ENCODE measurements at places on chromosomes 5 and 9. TPM values are rescaled to one million over a fixed set of nuclear protein-coding genes. Genes with fewer than 3 reads are reported as not detected.

The CXXC5 gene
- 30.4 TPM for total RNA-seq

The TENT4A gene
- total RNA-seq, result 41.2 TPM

The EIF4E1B gene
- not detected for total RNA-seq

The ANXA6 gene
- total RNA-seq, result 151 TPM

The ARL14EPL gene
- total RNA-seq, result not detected

The C7 gene
- total RNA-seq, result not detected

The MAP1B gene
- total RNA-seq, result 256 TPM

The OR1J4 gene
- not detected for total RNA-seq

The ENHO gene
- 12.0 TPM for total RNA-seq

The FYB1 gene
- not detected for total RNA-seq

The ADRA1B gene
- total RNA-seq, result 0.32 TPM

The SPARC gene
- total RNA-seq, result 422 TPM

The PAM gene
- total RNA-seq, result 84.1 TPM

The SOX30 gene
- total RNA-seq, result not detected

The CSF2 gene
- not detected for total RNA-seq

GRCh38 chr9:35431467-35431866, 58.4 kb upstream of the RUSC2 start:
- DNase-seq, result no peak

- no peak for DNase-seq
These were observed 49.5 kb upstream of the RETREG1 start for GRCh38 chr5:16666130-16666882.

- DNase-seq, result no peak
These were observed 38.3 kb downstream of the NEK6 start for GRCh38 chr9:124296094-124296493.

- no peak for DNase-seq
These were observed 329.6 kb downstream of the ADAMTS6 start for GRCh38 chr5:65152131-65152530.

DNA sequence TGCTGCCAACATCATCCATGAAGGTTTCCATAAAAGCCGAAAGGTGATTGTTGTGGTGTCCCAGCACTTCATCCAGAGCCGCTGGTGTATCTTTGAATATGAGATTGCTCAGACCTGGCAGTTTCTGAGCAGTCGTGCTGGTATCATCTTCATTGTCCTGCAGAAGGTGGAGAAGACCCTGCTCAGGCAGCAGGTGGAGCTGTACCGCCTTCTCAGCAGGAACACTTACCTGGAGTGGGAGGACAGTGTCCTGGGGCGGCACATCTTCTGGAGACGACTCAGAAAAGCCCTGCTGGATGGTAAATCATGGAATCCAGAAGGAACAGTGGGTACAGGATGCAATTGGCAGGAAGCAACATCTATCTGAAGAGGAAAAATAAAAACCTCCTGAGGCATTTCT, 10.1 kb downstream of the TLR4 start:
- DNase-seq, result no peak

DNA sequence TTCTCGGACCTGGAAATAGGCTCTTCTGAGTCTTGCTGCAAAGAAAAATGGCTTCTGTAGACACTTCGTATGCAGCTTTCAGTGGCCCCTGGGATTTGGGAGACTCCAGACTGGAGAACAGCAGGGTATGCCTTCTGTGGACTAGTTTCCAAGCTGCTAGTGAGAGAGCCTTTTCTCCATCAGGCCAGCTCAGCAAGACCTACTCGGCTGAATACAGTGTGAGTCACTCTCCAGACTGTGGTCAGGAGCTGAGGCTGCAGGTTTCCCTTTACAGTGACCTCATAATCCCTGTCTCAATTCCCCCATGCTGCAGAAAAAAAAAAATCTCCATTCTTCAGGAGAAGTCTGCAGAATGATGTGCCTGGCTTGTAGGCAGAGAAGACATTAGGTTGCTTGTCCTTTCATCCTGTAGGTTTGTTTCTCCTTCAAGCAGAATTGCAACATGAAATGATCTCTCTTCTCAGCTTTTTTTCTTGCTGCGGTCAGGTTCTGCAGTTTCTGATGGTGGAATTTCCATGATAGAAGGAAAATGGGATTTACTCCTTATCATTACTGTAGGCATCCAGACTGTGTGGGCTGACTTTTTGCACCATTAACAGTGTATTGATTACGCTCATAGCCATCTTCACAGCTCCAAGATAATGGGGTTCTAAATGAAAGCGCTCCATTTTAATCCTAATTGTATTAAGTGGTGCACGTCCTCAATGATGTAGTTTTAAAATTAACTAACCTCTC, 78.3 kb upstream of the TNFSF8 start:
- no peak for DNase-seq

GRCh38 chr5:178325311-178325678, 92.7 kb upstream of the PHYKPL start:
- DNase-seq, result no peak

DNA sequence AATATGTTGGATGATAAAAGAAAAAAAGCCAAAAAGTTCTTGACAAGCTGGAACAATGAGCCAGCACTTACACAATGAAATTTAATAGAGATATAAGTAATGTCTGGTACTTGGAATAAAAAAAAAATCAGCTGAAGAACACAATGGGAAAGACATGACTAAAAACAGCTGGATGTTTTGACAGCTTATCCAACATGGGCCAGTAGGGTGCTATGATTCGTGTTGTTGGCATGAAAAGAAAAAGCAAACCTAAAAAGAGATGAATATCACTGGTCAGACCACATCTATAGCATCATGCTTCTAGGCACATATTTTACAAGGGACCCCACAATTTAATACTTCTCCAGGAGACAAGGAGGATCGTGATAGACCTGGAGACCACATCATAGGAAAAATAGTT, 175.3 kb downstream of the ARL15 start:
- DNase-seq, result no peak

DNA sequence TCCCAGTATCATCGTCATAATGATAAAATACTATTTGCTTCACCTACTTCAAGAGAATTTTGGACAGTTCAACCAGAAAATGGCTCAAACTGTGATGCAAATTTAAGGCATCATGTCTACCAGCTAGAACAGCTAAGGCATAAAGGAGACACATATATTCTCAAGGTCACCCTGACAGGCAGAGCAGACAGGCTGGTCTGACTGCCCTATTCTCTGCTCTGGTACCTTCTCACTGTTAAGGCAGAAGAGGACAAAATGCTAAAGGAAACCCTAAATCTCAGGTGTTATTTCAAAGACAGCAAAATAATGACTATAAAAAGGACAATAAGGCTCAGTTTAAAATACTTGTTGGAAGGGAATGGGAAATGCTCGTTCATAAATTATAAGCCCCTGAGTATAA, 87.2 kb downstream of the MRPS27 start:
- DNase-seq, result no peak

DNA sequence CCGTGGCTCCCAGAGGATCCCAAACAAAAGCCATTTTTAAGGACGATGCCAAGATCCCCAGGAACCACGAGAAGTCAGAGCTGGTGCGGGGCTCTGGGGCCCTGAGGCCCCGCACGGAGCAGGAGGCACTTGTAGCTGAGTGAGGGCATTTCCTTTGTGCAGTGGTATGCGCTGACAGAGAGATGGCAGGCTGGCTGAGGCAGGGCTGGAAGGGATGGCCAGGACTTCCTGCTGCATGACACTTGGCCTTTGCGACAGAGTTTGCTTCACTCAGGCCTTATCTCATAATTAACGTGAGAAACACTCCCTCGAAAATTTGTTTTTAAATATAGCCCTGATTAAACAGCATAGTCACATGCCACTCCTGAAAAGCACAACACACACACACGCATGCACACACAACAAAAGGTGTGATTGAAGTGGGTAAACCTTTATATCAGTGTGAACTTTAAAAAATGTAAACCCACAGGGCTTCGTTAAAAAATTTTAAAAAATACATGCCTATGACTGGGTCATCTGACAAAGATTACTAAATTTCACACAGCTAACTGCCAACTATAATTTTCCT, 536.6 kb downstream of the PDE4D start:
- no peak for DNase-seq

- no peak for DNase-seq
These were observed 79.9 kb downstream of the SVEP1 start for GRCh38 chr9:110499608-110500007.

DNA sequence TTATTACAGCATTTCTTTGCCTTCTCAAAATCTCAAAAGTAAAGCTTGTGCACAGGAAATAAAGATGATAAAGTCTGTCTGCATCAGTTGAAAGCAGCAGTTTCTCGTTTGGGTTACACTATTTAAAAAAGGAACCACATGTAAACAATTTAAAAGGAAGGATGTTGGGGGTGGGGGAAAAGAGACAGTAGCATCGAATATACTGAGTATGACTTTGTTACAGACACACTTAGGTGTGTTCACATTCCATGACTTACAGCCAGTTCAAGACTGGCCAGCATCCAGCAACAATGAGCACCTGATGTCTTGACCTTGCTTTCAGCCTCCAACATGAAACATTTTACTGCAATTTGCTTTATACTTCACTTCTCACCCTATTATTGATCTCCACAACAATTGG, 8.7 kb downstream of the GAPT start:
- DNase-seq, result no peak

- DNase-seq, result no peak
These were observed 91.4 kb upstream of the PHYKPL start for GRCh38 chr5:178323961-178324360.

- DNase-seq, result no peak
These were observed 3.2 kb downstream of the ADAMTS12 start for GRCh38 chr5:33888587-33888986.

DNA sequence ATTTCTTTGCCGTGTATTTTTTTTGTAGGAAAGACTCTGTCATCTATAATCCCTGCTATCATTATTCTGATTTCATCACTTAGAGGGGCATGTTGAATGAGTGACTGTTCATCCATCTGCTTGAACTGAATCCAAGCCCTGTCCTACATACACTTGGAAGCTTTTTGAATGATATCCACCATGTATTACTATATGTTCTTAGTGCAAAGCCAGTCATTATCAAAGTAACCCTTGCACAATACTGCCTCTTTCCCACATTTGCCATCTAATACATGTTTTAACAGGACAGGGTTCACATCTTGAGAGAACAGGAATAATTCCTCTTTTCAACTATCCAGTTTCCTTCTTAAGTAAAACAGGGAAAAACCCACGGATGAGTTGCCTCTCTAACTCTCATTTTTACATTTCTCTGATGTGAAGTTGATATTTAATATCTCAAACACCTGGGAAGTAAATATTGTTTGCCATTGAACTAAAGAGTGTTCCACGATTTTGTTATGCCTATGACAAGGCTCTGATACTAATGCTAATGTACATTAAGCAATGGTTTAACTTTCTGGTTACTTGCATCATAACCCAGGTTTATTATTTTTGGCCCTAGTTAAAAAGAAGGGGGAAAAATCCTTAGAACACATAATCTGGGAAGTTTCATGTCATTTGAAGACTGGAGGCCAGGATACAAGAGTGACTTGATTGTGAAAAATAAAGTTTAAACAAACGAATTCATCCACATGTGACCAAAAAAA, 103.7 kb upstream of the TARS1 start:
- DNase-seq, result no peak

- DNase-seq, result no peak
These were observed 105.8 kb downstream of the ROR2 start for GRCh38 chr9:91844190-91844589.

DNA sequence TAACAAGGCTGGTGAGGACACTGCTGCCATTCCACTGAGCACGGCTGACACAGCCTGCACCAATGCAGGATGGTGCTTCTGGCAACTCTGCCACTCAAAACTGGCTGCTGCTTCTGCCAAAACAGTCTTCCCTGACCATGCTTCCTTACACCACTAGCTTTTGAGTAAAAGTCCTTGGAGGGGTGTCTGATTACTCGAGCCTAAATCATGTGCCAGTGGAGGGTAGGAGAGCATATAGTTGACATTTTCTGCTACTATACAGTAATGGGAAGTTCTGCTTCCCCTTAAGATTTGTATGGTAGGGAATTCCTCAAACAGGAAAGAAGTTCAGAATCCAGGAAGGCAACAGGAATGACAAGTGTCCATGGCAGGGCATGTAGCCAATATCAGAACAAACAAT, 12.2 kb upstream of the PJA2 start:
- no peak for DNase-seq

DNA sequence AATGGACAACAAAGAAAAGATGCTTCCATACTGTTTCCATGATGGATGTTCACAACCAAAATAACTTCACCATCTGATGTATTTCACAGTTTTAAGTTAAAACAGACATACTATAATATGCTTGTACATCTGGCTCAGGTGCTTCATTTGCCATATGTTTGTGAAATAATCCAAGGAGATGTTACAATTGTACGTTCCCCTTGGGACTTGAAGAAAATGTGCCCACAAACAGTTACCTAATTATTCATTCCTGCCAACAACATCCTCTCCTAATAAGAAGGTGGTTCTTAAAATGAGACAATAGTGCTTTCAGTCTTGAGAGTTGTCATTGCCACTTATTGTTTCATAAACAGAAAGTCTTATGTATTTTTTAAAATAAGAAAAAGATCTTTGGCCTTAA, 33.1 kb upstream of the SMARCA2 start:
- no peak for DNase-seq

DNA sequence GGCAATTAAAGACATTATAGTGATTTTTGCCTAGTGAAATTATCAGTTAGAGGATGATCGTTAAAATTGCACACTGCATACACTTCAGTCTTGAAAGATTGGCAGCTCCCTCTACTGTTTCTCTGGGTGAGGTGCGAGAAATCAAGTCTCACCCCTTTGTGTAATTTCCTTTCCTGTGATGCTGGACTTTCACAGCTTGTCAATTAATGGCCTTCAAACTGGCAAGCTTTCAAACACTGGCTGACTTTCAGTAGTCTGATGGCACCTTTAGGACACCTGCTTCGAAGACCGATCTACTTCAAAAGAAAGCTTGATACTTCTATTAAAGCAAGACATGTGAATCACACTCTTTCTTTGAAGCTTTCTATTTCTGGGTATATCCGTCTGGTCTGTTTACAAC, 706.7 kb upstream of the PTPRD start:
- DNase-seq, result no peak

- no peak for DNase-seq
These were observed 1.0 kb upstream of the NTMT1 start for GRCh38 chr9:129624947-129625346.

- no peak for DNase-seq
These were observed 441.2 kb upstream of the CHD1 start for GRCh38 chr5:99369797-99370593.

DNA sequence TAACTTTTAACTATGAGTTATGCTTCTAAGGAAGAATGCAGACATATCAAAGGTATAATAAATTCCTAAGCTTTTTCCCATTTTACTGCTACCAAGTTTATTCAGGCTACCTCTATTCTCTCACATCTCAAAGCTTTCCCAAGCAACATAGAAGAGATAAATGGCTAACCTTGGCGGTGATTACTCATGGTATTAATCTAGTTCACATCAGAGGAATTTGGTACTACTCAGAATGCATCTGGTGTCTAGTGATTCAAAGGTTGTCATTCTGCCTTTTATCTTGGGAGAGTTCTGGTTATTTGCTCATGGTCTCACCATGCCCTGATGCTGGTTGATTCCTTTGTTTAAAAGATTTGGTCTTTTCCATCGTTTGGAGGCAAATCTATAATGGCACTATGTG, 182.7 kb downstream of the TAF11L14 start:
- DNase-seq, result no peak

GRCh38 chr5:132475987-132476875, 14.3 kb downstream of the IRF1 start:
- no peak for DNase-seq

- DNase-seq, result no peak
These were observed 63.4 kb downstream of the GOLM1 start for GRCh38 chr9:86035827-86036440.

- DNase-seq, result no peak
These were observed 184.7 kb upstream of the TRPM3 start for GRCh38 chr9:71306134-71306533.

- DNase-seq, result no peak
These were observed 47.2 kb downstream of the F2R start for GRCh38 chr5:76763136-76763535.

- DNase-seq, result no peak
These were observed 164.5 kb downstream of the PIK3R1 start for GRCh38 chr5:68380078-68380477.

All from neural crest cell (in vitro differentiated cells).